ENCODE measurements at places on chromosomes 12 and 14. TPM values are rescaled to one million over a fixed set of nuclear protein-coding genes. Genes with fewer than 3 reads are reported as not detected.

GRCh38 chr12:70032076-70032475, 207.0 kb downstream of the MYRFL start:
- no peak for DNase-seq
- no peak overlapping the region for H3K4me3 ChIP-seq
- H3K36me3 ChIP-seq, result no peaks in the 10 kb centered on the region
- H3K4me1 ChIP-seq, result no peaks in the 10 kb centered on the region

DNA sequence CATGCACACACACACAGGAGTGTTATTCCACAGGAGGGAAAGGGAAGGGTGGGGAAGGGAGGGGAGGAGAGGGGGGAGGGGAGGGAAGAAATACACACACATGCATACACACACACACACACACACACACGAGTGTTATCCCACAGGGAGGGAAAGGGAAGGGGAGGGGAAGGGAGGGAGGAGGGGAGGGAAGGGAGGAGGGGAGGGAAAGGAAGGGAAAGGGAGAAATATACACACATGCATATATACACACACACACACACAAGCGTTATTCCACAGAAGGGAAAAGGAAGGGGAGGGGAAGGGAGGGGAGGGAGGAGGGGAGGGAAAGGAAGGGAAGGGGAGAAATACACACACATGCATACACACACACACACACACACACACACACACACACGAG, 19.6 kb upstream of the FBRSL1 start:
- H3K36me3 ChIP-seq, result no peaks in the 10 kb centered on the region
- no peaks in the 10 kb centered on the region for H3K4me1 ChIP-seq
- H3K4me3 ChIP-seq, result no peak overlapping the region
- DNase-seq, result no peak
- H3K27me3 ChIP-seq, result no peaks in the 10 kb centered on the region

- no peaks in the 10 kb centered on the region for H3K36me3 ChIP-seq
- H3K27me3 ChIP-seq, result no peaks in the 10 kb centered on the region
- no peak overlapping the region for H3K27ac ChIP-seq
- DNase-seq, result peak; percentile 62
- no peak overlapping the region for H3K4me3 ChIP-seq
- peaks cover 13% of the 10 kb centered on the region for H3K4me1 ChIP-seq
Observed at GRCh38 chr12:109134186-109134917, 18.0 kb downstream of the ACACB start.

DNA sequence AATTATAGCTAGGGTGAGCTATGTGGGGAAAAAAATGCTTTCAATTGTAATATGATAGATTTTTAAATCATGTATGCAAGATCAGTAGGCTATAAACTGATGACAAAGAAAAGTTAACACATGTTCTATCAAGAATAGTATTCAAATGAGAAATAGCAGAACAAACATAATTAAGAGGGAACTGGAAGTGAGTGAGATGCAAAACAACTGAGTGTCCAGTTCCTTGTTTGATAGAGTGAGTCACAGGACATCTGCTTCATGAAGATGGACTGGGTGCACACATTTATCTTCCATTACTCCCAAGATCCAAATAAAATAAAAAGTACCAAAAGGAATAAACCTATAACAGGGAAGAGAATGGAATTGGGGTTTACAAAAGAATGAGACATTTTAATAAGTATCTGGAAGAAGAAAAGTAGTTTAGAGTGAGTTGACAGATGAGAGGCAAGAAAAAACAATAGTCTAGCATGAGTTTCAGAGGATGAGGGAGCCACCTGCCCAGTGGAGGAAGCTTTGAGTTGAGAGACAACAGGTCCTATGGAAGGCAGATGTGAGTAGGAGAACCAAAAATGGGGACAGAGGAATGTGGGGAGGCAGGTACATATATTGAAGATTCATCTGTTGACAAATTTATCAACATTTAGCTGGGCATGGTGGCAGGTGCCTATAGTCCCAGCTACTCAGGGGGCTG, 178.1 kb upstream of the ARHGAP5 start:
- no peaks in the 10 kb centered on the region for H3K4me1 ChIP-seq
- no peak overlapping the region for H3K4me3 ChIP-seq
- no peak overlapping the region for H3K27ac ChIP-seq
- DNase-seq, result no peak
- H3K27me3 ChIP-seq, result no peaks in the 10 kb centered on the region
- H3K36me3 ChIP-seq, result no peaks in the 10 kb centered on the region

DNA sequence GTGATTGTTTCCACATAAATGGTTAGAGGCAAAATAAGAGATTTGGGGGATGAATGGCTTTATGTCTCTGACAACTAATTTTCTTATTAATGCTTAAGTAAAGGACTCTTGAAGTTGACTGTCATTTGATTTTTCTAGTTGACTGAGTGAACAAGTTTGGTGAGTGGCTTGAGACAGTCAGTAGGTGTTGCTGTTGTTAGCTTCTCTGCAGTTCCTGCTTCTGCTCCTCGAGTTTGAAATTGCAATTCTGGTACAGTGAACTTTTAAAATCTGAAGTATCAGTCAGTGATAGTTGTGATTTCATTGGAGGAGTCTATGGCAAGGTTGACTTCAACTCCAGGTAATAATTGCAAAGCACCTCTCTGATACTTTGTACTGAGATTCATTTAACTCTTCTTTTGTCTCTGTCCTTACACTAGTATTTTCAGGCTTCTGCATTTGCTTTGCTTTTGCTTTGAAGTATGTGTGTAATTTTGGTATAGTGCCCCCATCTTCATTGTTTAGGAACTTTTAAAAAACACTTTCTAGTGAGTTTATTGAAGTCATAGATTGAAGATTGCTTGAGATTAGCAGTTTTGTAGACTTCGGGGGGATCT, 415.5 kb downstream of the PCNX1 start:
- no peaks in the 10 kb centered on the region for H3K36me3 ChIP-seq
- no peaks in the 10 kb centered on the region for H3K27me3 ChIP-seq
- H3K27ac ChIP-seq, result no peak overlapping the region
- H3K4me3 ChIP-seq, result no peak overlapping the region
- H3K4me1 ChIP-seq, result no peaks in the 10 kb centered on the region

DNA sequence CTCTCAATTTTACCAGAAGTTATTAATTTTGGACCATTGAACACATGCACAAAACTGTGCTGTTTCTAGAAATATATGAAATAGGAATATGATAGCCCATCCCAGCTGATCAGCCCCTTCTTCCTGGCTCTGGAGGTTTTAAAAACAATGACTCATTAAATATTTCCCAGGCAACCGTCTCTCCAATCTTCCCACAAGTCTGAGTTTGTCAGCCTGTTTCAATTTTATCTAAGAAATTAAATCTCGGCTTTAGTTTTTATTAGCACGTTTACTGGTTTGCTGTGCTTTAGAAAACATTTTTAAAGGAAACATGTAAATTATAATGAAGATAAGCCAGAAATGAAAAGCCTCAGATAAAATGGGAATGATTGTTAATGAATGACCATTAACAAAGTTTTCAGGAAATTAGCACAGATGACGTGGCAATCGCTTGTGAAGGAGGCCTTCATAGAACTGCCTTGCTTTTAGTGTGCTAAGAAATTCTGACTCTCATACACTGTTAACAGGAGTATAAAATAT, 89.3 kb upstream of the RAP1B start:
- H3K4me3 ChIP-seq, result no peak overlapping the region
- H3K27ac ChIP-seq, result no peak overlapping the region
- H3K36me3 ChIP-seq, result no peaks in the 10 kb centered on the region
- H3K27me3 ChIP-seq, result no peaks in the 10 kb centered on the region
- no peak for DNase-seq
- no peaks in the 10 kb centered on the region for H3K4me1 ChIP-seq

DNA sequence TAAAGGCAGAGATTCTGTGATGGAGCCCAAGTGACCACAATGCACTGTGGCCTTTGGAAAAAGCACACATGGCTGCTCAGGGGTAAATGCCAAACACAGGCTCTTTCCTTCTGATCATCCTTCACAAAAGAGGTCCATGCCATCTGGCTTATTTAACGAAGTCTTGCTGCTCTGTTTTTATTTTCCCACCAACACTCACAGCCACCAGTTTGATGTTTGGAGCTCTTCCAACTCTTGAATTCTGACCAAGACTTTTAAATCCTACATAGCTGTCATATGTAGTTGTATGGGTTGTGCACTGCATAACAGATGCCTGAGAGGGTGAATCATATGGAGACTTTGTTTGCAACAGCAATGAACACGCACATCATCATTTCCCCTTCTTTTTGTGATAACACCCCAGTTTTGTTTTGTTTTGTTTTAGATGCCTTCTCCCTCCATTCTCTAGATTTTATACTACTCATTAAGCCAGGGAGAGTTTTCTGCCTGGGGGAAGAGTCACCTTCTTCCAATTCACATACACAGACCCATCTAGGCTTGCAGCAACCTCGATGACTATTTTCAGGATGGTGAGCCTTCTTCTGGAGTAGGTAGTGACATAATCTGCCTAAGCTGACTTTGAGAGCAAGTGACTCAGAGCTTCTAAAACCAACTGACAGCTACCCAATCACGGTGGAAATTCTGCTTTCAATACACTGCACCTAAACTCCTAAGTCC, 145.2 kb upstream of the WSCD2 start:
- H3K4me3 ChIP-seq, result no peak overlapping the region
- no peak overlapping the region for H3K27ac ChIP-seq
- no peak for DNase-seq
- no peaks in the 10 kb centered on the region for H3K4me1 ChIP-seq
- no peaks in the 10 kb centered on the region for H3K36me3 ChIP-seq

- no peak overlapping the region for H3K27ac ChIP-seq
- no peaks in the 10 kb centered on the region for H3K4me1 ChIP-seq
Observed at GRCh38 chr14:89826596-89826995, 127.9 kb downstream of the EFCAB11 start.

GRCh38 chr12:12872934-12873275, 18.5 kb upstream of the GPRC5A start:
- no peaks in the 10 kb centered on the region for H3K36me3 ChIP-seq
- no peak overlapping the region for H3K4me3 ChIP-seq
- H3K27me3 ChIP-seq, result no peaks in the 10 kb centered on the region
- no peak overlapping the region for H3K27ac ChIP-seq
- no peak for DNase-seq
- no peaks in the 10 kb centered on the region for H3K4me1 ChIP-seq

- DNase-seq, result no peak
- no peaks in the 10 kb centered on the region for H3K4me1 ChIP-seq
- no peaks in the 10 kb centered on the region for H3K27me3 ChIP-seq
- no peaks in the 10 kb centered on the region for H3K36me3 ChIP-seq
- no peak overlapping the region for H3K27ac ChIP-seq
Observed at GRCh38 chr12:9326085-9326484, 117.9 kb upstream of the PZP start.

GRCh38 chr12:19847294-19848059, 408.2 kb downstream of the AEBP2 start:
- H3K4me1 ChIP-seq, result peaks cover 11% of the 10 kb centered on the region
- no peak overlapping the region for H3K4me3 ChIP-seq
- no peaks in the 10 kb centered on the region for H3K27me3 ChIP-seq
- DNase-seq, result no peak

GRCh38 chr12:130145731-130146130, 16.5 kb upstream of the FZD10 start:
- no peak for DNase-seq
- H3K4me1 ChIP-seq, result no peaks in the 10 kb centered on the region
- H3K4me3 ChIP-seq, result no peak overlapping the region
- H3K27me3 ChIP-seq, result no peaks in the 10 kb centered on the region
- H3K27ac ChIP-seq, result no peak overlapping the region

DNA sequence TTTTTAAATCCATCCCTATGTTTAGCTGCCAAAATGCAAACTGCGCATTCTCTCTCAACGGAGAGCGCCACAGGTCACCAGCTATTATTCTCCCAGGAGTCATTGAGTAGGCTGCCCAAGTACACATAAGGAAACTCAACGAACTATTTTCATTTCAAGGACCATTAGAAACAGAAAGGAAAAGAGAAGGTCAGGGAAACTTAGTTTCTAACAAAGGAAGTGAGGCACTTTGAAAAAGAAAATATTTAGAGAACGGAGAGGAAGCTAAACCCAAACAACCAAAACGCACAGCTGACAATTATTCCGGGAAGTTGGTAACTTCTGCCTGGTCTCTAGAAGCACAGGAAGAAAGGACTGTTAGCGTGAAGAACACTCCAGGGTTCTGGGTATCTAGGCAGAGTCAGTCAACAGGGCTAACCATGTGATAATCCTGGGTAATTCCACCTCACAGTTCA, 23.5 kb downstream of the GPHB5 start:
- peak overlapping the region; percentile 6 for H3K27ac ChIP-seq
- no peaks in the 10 kb centered on the region for H3K27me3 ChIP-seq
- DNase-seq, result no peak

GRCh38 chr14:85556267-85556666, 26.3 kb downstream of the FLRT2 start:
- no peaks in the 10 kb centered on the region for H3K27me3 ChIP-seq
- H3K4me1 ChIP-seq, result no peaks in the 10 kb centered on the region
- no peak overlapping the region for H3K4me3 ChIP-seq
- no peak for DNase-seq

- H3K27ac ChIP-seq, result no peak overlapping the region
- no peaks in the 10 kb centered on the region for H3K27me3 ChIP-seq
- no peak overlapping the region for H3K4me3 ChIP-seq
- no peaks in the 10 kb centered on the region for H3K36me3 ChIP-seq
- DNase-seq, result no peak
Observed at GRCh38 chr12:14957551-14958168, 3.7 kb downstream of the ARHGDIB start.

DNA sequence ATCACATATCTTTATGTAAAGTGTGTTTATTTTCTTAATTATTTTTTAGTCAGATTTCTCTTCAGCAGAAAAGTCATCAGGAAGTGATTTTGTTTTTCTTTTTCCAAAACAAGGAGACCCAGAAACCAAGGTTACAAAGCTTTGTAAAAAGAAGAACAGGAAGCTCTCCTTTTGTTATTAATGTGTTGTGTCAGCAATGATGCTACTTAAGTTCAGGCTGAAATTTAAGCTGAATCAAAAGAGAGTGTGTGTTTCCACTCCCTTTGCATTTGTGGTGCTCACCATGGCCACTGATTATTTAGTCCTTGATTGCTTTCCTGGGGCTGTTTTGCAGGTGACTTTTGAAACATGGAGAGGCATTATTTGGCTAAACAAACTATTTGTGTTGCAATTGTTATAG, 155.3 kb upstream of the ATP2B1 start:
- no peaks in the 10 kb centered on the region for H3K36me3 ChIP-seq
- no peak overlapping the region for H3K27ac ChIP-seq
- no peaks in the 10 kb centered on the region for H3K27me3 ChIP-seq
- H3K4me1 ChIP-seq, result no peaks in the 10 kb centered on the region

HSP90B1 gene
- total RNA-seq, result 736 TPM

CLEC2A gene
- not detected for total RNA-seq

CLEC4C gene
- not detected for total RNA-seq

ERBB3 gene
- 106 TPM for total RNA-seq

PSEN1 gene
- total RNA-seq, result 25.1 TPM

HOXC11 gene
- total RNA-seq, result not detected

TSPAN8 gene
- total RNA-seq, result 23.3 TPM

SLCO1B3 gene
- total RNA-seq, result not detected

CELA1 gene
- not detected for total RNA-seq

TM7SF3 gene
- total RNA-seq, result 49.3 TPM

ANG gene
- total RNA-seq, result 9.8 TPM

GSG1 gene
- 0.83 TPM for total RNA-seq

AQP2 gene
- total RNA-seq, result not detected

CEBPE gene
- total RNA-seq, result not detected

Measured in pancreas (tissue), 10 donors.